ENCODE measurements at places on chromosomes 5 and 9. TPM values are rescaled to one million over a fixed set of nuclear protein-coding genes. Genes with fewer than 3 reads are reported as not detected.

TRIM7 gene
- total RNA-seq = 1.6 TPM

IFNE gene
- total RNA-seq = not detected

DNA sequence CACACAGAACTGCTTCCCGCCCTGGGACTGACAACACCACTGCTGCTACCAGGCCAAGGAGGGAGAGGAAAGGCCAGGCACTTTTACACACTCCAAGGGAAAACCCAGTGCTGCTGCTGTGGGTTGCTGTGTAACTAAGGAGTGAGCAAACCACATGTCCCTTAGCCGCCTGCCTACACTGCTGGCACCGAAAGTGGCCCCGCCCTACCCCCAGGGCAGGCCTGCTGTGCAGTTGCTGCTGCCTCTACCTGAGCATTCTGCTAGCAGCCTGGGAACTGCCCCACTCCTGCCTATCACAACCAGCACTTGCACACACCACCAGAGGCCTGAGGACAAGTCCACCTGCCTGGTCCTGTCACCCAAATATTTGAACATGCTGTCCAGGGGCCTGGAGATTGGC, 740.9 kb downstream of the DTWD2 start:
- no peak overlapping the region for H3K27ac ChIP-seq
- no peaks in the 10 kb centered on the region for H3K36me3 ChIP-seq
- no peaks in the 10 kb centered on the region for H3K4me1 ChIP-seq
- no peak for DNase-seq
- no peaks in the 10 kb centered on the region for H3K27me3 ChIP-seq
- H3K4me3 ChIP-seq = no peak overlapping the region

- no peaks in the 10 kb centered on the region for H3K27me3 ChIP-seq
- peaks cover 27% of the 10 kb centered on the region for H3K36me3 ChIP-seq
- no peak overlapping the region for H3K4me3 ChIP-seq
- no peak overlapping the region for H3K27ac ChIP-seq
Measured at GRCh38 chr5:176474476-176474875, 26.3 kb downstream of the FAF2 start.

DNA sequence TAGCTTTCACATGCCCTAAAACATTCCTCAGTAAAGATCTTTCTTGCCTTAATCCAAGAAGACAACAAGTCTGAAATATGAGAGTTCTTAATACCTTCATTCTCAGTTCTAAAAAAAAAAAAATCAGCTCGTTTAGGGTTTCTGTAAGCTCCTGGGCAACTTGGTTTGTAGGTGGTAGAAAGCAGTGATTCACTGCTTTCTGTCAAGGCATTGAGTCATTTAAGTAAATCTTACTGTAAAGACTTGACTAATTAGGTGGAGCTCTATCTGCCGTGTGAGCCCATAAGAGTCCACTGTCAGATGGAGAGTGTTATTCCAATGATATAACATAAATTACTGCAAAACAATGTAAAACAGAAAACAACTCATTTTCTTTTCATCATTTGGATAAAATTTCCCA, 56.1 kb upstream of the MAST4 start:
- H3K27me3 ChIP-seq = peaks cover 20% of the 10 kb centered on the region
- no peak overlapping the region for H3K27ac ChIP-seq
- no peaks in the 10 kb centered on the region for H3K36me3 ChIP-seq
- H3K4me3 ChIP-seq = no peak overlapping the region
- DNase-seq = peak; percentile 35

DNA sequence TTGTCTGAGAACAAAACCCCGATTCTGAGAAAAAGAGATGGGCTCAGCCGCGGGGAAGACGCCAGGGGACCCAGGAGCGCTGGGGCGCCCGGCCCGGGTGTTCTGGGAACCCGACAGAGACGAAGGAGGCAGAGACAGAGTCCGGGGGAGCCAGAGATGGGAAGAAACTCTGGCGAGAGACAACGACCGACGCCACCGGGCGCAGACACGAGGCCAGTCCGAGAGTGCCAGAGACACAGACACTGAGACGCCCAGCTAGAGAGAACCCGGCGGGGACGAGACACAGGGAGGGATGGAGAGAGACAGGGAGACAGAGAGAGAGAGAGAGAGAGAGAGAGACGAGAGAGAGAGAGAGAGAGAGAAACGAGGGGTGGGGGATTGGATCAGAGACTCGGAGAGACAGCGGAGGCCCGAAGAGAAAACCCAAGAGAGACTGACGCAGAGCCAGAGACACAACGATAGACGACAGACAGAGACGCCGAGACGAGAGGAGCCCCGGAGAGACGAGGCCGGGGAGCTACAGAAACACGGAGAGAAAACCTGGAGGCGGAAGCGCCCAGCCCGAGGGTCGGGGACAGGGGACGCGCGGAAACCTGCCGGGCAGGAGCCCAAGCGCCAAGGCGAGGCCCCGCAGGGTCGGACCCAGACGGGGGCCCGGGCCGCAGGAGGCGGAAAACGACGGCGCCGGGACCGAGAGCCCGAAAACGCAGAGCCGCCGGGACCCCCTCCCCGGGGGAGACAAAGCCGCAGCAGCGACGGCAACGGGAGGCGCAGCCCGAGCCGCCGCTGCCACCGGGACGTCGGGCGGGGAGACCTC, 3.3 kb downstream of the NR5A1 start:
- H3K4me3 ChIP-seq = peak overlapping the region; percentile 67
- no peak for DNase-seq
- peaks cover 3% of the 10 kb centered on the region for H3K36me3 ChIP-seq
- no peak overlapping the region for H3K27ac ChIP-seq
- peaks cover 25% of the 10 kb centered on the region for H3K27me3 ChIP-seq
- peaks cover 16% of the 10 kb centered on the region for H3K4me1 ChIP-seq

DNA sequence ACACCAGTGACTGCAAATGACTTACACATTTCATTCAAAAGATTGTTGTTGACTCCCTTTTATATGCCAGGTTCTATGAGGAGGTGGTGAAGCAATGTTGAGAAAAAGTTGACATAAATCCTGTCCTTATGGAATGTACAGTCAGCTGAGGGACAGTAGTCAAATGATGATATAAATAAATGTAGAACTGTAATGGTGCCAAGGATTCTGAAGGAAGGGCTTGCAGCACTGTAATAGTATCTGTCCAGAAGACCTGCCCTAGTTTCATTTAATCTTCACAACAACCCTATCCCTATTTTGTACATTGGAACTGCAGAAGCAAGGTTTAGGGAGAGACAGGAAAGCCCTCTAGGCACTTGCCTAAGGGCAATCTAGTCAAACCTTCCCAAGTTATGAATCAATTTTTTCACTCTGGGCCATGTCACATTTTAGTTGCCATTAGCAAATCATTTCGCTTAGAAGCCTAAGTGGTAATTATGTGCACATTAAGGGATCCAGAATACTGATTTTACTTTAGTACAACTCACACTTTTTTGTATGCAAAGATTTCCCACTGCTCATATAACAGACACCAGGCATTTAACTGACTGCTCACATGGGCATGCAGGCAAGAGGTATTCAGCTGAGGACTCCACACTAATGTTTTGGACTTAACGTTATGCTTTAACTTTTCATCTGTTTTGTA, 34.5 kb upstream of the LIFR start:
- no peak overlapping the region for H3K4me3 ChIP-seq
- no peaks in the 10 kb centered on the region for H3K36me3 ChIP-seq
- no peaks in the 10 kb centered on the region for H3K4me1 ChIP-seq
- no peak overlapping the region for H3K27ac ChIP-seq
- H3K27me3 ChIP-seq = peaks cover 6% of the 10 kb centered on the region

DNA sequence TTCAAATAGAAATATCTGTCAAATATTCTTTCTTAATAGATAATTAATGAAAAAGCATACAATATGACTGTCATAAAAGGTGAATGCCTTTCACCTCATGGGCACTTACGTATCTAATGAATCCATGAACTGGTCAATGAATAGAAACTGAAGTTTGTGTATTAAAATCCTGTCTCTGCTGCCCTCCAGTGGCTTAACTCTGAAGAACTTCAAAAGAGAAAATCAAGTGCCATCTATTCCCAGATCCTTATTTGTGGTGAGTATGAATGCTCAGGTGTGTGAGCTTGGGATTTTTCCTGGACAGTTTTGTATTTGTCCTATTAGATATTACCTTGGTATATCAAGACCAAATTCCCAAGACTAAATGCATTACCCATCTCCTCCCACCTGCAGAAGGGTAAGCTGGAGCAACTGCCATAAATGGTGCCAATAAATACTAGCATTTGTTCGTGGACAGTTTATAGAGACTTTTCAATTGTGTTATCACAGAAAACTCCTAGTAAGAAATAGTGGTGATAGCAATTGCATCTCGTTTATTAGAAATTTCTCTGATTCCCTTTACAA, 44.0 kb upstream of the SVEP1 start:
- H3K4me3 ChIP-seq = no peak overlapping the region
- no peaks in the 10 kb centered on the region for H3K36me3 ChIP-seq
- peaks cover 2% of the 10 kb centered on the region for H3K27me3 ChIP-seq
- peaks cover 7% of the 10 kb centered on the region for H3K4me1 ChIP-seq
- peak; percentile 32 for DNase-seq
- H3K27ac ChIP-seq = no peak overlapping the region

DNA sequence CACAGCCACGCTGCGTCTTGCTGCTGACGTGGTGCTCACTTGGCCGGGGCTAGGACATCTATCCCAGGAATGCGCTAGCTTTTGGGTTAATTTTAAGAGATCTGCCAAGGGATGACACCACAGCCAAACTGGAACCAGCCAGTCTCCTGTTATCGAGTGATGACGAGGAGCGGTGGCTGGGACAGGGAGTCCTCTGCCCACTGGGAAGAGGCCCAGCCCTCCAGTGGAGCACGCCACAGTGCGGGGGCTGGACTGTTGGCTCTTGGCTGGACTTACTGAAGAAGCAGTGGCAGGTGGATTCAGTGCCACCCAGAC, 55.1 kb upstream of the PHYKPL start:
- no peak for DNase-seq
- H3K27ac ChIP-seq = no peak overlapping the region
- H3K4me3 ChIP-seq = no peak overlapping the region
- H3K36me3 ChIP-seq = no peaks in the 10 kb centered on the region

DNA sequence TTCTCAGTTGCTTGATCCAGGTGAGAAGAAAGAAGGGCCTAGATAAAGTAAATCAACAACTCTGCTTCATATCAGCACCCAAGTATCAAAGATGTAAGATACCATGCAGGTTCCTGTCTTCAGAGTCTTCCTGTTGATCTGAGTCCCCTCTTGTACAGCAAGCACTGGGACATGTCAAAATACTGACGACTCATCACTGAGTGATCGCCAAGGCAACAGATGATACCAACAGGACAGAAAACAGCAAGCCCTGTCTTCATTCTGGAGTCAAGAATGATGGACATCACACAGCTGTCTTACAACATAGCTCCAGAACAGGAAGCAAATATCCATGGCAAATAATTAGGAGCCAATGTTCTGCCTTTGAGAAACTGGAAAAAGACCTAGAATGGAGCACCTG, 83.7 kb downstream of the TARS1 start:
- H3K36me3 ChIP-seq = no peaks in the 10 kb centered on the region
- no peak overlapping the region for H3K4me3 ChIP-seq
- DNase-seq = no peak

C5orf46 gene
- not detected for total RNA-seq

DNA sequence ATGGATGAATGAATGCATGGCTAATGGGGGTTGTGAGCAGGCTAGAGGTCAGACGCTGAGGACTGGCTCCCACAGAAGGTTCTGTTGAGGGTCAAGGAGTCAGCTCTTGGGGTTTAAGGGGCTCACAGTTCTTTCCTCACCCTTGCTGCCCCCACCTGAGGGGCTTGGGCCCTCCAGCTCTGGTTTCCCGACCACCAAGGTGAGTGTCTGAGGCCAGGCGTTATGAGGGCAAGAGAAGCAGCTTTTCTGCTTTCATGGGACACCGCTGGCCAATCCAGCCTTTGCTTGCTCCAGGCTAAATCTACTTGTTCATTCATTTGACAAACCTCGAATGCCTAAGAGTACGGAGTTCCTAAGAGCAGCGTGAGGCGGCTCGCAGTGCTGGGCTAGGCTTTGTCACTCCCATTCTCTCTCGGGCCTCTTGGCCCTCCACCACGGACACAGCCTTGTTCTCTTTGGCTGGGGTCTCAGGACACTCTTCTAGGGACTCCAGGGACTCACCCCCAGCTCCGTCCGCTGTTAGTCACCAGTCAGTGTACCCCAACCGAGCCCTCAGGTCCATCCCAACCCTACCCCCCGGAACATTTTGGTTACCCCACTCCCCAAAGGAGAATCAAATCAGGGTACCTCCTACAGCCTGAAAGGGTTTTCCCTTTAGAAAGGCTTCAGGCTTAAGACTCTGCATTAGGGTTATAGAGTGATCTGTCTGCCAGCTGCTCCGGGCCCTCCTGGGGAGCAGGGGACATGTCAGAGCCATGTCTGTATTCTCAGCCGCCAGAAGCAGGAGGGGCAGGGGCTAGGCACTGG, 210.1 kb upstream of the MVB12B start:
- no peaks in the 10 kb centered on the region for H3K4me1 ChIP-seq
- H3K4me3 ChIP-seq = no peak overlapping the region
- no peak for DNase-seq
- no peak overlapping the region for H3K27ac ChIP-seq

DNA sequence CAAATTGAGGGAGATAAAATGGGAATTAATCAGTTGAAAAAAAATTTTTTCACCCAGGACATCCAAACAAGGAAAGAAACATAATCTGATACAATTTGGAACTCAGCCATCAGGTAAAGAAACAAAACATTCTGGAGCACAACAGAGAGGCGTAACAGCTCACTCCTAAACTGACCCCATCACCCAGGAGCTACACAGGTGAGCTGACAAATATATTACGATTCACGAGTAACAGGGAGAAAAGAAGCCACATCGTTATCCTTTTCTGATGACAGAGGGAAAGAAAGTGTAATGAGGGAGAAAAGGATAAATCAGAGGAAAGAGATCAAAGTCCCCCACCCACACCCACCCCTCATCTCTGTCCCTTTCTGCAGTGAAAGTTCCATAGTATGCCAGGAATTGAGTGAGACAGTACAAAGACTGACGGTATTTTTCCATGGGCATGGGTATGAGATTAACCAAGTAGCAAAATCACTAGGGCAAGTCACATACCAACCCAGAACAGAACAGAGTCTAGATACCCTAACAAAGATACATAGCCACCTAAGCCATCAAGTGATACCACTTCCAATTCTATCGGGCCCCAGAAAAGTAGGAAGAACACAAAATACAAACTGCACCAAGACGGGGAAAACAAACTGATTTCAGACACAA, 45.4 kb downstream of the TMEM245 start:
- peaks cover 10% of the 10 kb centered on the region for H3K4me1 ChIP-seq
- H3K4me3 ChIP-seq = no peak overlapping the region
- H3K27ac ChIP-seq = peak overlapping the region; percentile 16
- no peaks in the 10 kb centered on the region for H3K27me3 ChIP-seq
